ENCODE measurements at places on chromosomes 2 and 18.
A peak's percentile ranks its signal among the peaks of the same experiment; 100 is the strongest.

GRCh38 chr18:58781627-58782194 is 83.0 kb upstream of the ZNF532 start:
- peak; percentile 46 for DNase-seq

DNA sequence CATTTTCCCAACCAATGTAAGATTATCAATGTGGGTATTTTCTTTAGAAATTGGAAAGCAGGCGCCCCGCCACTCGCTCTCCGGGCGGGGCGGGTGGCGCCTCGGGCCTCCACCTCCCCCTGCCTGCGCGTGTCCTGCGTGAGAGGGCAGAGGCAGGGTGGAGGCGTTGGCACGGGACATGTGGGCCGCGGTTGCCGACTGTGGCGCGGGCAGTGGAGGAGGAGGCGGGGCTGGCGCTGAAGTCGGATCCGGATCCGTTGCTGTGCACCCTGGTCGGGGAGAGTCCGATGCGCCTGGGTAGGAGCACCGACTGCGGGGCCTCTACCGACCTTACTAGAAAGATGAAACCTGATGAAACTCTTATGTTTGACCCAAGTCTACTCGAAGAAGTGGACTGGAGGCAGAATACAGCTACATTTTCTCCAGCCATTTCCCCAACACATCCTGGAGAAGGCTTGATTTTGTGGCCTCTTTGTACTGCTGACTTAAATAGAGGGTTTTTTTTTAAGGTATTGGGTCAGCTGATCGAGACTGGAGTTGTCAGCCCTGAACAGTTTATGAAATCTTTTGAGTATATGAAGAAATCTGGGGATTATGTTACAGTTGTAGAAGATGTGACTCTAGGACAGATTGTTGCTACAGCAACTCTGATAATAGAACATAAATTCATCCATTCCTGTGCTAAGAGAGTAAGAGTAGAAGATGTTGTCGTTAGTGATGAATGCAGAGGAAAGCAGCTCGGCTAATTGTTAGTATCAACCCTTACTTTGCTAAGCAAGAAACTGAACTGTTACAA is 37.9 kb downstream of the PMS1 start:
- DNase-seq = no peak

GRCh38 chr2:23541503-23542229 is 156.7 kb downstream of the KLHL29 start:
- no peak for DNase-seq

DNA sequence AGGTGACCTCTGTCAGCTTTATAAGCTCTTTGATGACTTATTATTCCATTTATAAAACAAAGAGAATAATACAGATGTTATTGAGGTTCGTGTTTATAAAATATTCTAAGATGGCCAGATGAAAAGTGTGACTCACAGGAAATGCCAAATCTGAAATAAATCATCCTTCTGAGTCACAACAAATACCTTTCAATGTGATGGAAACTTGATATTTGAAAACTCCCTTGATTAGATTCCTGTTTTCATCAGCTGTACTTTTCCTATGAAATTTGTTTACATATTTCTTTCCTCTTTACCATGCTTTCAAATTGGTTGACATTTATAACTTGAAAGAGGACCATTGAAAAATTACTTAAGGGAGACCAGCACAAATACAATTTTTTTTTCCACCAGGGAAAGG is 30.6 kb upstream of the PPP1R1C start:
- no peak for DNase-seq

- DNase-seq = no peak
Measured at GRCh38 chr18:69631281-69631680, 230.6 kb downstream of the DOK6 start.

DNA sequence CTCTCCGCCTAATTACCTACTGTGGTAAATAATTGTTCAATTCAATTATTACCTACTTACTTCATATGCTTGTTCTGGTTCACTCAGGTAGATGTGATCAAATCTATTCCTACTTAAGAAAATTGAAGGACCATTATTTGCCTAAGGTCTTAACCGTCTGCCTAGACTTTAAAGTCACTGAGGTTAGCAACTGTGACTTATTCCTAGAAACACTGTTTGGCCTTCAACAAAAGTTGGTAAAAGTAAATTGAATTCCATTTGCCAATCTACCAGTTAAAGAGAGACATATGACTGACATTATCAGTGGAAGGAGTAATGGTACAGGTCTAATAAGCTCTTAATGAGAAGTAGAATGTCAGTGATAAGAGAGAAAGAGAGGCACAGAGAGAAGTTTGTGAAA is 491.5 kb downstream of the NYAP2 start:
- no peak for DNase-seq

- no peak for DNase-seq
Measured at GRCh38 chr18:4270016-4270415, 185.1 kb downstream of the DLGAP1 start.

DNA sequence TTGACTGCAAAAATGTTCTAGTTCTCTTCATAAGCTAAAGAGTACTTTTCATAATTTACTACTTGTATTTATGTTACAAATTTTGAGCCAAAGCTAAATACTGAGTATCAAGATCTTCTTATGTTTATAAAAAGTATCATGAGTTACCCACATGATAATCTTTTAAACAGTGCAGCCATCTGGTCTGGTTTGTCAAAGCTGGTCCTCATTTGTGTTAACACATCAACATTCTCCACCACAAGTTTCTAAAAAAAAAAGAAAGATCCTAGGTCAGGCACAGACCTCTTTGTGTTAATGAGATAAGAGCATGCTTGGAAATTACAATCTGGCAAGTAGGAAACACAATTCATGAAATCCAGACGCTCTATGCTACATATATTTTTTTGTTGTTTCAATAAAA is 75.5 kb upstream of the FRZB start:
- DNase-seq = no peak

DNA sequence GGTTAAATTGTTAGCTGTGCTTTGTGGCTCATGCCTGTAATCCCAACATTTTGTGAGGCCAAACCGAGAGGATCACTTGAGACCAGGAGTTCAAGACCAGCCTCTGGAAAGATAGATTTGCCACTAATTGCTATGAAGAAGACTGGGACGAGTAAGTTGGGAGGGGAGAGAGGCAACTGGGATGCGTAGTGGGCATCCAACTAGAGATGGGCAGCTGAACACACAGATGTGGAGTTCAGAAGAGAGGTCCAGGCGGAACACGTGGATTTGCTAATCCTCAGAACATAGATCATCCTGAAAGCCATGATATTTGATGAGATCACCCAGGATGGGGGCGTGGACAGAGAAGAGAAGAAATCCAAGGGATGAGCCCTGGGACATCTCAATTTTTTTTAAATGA is 48.7 kb downstream of the CYP26B1 start:
- DNase-seq = no peak

DNA sequence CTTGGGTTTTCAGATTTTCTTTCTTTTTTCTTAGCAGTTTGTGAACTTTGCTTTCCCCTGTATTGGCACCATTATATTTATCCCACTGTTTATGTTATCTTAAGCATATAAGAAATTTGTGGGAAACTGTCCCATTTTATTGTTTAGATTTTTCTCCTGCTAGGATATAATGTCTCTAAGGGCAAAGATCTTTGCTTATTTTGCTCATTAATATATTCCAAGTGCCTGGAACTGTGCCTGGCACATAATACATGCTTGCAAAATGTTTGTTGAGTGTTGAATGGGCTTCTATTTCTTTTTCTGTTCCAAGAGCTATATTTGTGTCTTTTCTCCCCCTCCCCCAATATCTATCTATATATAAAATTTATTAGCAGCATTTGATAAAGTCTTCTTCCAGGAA is 5.4 kb downstream of the EPC2 start:
- DNase-seq = no peak

All from activated effector memory CD4-positive, alpha-beta T cell treated with Interleukin-2 at 50 U/mL for 16 hours (primary cell).